ENCODE measurements at places on chromosomes 12 and 14.
A peak's percentile ranks its signal among the peaks of the same experiment; 100 is the strongest.

GRCh38 chr12:110849221-110849620, 2.4 kb downstream of the CCDC63 start:
- no peak for DNase-seq

- DNase-seq = no peak
These were observed 319.9 kb downstream of the KCNC2 start for GRCh38 chr12:74889563-74890236.

- DNase-seq = peak; percentile 85
These were observed 3.4 kb downstream of the KCNA5 start for GRCh38 chr12:5047094-5047493.

- DNase-seq = no peak
These were observed 24.4 kb downstream of the GLRX5 start for GRCh38 chr14:95559203-95559602.

- DNase-seq = no peak
These were observed 15.3 kb upstream of the ADSS1 start for GRCh38 chr14:104708606-104709268.

DNA sequence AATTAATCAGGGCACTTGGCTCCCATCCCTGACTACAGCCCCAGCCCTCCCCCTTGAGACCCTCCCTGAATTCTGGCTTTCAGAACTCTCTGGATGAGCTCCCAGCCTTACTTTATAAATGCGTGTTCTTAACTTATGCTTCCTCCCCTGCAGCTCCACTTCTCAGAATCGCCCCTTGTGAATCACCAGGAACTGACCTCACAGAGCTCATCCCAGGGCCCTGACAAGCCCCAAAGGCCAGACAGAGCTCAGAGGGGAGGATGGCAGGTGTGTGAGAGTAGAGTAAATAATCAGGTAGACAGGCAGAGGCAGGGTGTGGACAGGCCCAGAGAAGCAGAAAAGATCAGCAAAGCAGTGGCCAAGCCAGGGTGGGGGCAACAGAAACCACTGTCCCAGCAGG, 68.2 kb upstream of the FOXN3 start:
- DNase-seq = no peak

- no peak for DNase-seq
These were observed 500.5 kb downstream of the EGLN3 start for GRCh38 chr14:33450416-33450815.

DNA sequence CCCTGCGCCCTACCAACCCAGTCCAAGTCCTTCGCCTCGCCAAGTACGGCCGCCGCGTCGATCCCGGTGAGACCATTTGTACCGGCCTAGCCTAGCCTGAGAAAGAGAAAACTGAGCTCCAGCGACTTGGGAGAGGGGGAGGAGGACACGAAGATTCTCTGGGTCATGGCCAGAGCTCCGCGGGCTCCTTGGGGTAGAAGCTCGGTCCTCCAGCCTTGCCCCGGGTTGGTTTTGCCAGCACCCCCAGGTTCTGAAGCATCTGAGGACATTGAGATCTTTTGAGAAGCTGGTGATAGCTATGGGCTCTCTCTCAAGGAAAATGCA, 7.3 kb downstream of the LHX5 start:
- no peak for DNase-seq

DNA sequence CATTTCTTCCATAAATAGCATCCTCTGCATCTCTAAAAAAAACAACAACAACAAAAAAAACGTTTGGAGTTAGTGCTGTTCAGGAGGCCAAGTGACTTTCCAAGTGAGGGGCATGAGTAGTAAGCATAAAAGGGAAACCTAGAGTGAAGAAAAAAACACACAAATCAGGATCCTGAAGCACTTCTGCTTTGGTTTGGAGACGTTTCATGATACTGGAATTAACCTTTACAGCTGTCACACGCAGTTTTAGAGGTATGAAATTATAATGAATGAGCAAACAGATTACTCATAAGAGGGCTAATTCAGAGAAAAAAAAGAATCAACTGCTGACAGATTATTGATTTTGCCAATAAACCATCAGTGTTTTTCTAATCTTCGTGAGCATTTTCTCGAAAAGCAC, 3.8 kb downstream of the SRSF9 start:
- no peak for DNase-seq

DNA sequence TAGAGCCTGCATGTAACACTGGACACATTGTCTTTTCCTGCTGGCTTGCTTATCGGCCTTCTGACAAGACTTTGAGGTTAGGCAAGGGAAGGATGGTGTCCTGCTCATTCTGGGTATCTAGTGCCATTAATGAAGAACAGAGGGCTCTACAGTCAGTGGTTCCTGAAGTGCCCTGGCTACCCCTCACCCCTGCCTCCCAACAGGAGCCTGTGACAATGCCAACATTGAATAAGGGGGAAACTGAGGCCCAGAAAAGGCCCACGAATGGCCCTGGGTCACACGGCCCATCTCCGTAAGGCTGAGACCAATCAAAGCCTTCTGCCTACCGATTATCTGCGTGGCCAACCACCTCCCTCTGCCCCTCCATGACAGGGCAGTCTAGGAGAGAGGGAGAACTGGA, 2.1 kb downstream of the IFI27L2 start:
- DNase-seq = no peak

GRCh38 chr12:38157933-38158401, 158.6 kb upstream of the ALG10B start:
- no peak for DNase-seq

DNA sequence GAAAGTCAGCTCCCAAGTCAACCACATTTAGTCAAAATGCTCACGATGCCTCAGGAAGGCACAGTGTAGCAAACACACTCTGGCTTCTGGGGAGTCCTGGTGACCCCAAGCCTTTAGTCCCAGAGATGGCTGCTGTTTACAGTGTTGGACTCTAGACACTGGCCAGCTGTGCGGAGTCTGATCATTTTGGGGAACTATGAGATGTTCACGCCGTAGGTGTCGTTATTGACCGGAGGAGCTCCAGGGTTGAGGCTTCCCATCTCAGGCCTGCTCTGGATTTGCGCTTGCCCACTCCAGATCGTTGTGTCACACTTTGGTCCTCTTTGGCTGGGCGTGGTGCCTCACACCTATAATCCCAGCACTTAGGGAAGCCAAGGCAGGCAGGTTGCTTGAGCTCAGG, 27.7 kb downstream of the BRI3BP start:
- no peak for DNase-seq

GRCh38 chr14:70139384-70139783, 49.4 kb downstream of the SLC8A3 start:
- no peak for DNase-seq

DNA sequence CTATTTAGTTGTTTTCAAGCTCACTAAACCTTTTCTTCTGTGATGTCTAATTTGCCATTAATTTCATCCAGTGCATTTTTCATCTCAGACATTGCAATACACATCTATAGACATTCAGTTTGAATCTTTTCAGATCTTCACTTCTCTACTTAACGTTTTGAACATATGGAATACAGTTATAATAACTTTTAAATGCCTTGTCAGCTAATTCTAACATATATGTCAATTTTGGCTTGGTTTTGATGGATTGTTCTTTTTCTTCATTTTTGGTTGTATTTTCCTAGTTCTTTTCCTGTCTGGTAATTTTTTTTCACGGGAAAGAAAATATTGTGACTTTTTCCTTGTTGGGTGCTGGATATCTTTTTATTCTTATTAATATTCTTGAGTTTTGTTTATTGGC, 215.3 kb downstream of the ATP23 start:
- no peak for DNase-seq

DNA sequence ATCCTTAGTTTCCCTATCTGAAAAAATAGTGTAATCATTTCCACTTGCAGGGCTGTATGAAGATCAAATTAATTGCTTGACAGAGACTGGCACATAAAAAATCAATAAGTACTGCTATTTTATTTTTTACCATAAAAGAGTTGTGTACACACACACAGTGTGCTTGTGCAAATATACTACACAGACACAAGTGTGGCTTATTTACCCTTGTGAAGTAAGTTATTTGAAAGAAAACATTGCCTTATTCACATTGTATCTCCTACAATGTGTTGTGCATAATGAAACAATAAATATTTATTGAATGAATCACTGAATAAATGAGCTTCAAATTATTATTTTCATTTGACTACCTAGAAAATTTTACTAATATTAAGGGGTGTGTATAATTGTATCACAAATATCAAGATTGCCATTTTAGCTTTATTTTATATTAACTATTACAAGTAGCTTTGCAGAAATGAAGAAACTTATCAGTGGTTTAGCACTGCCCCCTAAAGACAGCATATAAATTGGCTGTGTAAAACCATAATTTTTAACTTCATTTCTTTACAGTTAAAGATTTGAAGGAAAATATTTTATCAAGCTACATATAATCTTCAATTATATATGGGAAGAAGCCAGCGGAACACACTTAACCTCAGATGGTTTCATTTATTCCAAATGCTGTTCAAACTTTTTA, 11.3 kb downstream of the GARIN6 start:
- DNase-seq = no peak

DNA sequence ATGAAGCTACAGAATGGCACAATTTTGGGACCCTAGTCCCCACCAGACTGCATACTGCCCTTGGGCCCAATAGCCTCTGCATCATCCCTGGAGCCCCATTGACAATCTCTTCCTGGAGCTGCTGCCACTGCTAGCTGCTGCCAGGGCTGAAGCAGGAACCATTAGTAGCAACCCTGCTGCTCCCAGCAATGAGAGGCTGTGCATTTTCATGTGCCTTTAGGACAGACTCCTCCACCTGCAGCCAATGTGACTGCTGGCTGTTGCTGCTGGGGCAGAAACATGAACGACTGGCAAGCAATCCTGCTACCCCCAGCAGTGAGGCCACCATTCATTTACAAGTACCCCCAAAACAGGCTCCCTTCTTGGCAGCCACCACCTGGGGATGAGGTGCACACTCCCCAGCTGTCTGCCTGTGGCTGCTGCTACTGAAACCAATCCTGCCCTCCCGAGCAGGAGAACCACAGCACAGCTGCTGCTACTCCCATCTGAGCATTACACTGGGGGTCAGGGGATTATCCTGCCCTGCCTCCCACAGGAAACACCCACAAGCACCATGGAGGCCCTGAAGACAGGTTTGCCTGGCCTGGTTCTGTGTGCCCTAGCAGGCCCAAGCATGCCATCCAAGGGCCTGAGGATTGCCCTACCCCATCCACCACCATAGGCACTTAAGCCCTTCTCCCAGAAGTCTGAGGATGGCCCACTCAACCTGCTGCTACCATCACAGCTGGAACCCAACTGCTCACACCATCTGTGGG, 181.0 kb downstream of the MYRFL start:
- DNase-seq = no peak

- no peak for DNase-seq
These were observed 33.2 kb downstream of the HECTD1 start for GRCh38 chr14:31174433-31174832.

Data from sigmoid colon (tissue), 7 donors.